ENCODE measurements at places on chromosomes 12 and 14.
A peak's percentile ranks its signal among the peaks of the same experiment; 100 is the strongest.

DNA sequence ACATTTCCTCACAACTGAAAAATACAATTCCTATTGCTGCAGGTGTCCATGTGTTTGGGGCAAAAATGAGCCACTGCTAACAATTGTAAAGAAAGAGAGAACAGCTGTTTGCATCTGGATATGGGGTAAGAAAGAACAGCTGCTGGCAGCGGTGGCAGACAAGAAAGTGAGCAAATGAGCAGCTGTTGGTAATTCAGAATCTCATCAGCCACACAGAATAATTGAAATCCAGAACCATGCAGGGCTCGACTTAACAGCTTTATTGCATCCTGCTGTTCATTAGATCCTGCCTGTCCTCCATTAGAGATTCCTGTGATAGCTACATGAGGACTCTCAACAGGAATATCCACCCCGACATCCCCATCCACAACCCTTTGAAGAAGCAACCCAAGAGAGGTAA, 62.5 kb upstream of the TSPAN8 start:
- no peak for DNase-seq

DNA sequence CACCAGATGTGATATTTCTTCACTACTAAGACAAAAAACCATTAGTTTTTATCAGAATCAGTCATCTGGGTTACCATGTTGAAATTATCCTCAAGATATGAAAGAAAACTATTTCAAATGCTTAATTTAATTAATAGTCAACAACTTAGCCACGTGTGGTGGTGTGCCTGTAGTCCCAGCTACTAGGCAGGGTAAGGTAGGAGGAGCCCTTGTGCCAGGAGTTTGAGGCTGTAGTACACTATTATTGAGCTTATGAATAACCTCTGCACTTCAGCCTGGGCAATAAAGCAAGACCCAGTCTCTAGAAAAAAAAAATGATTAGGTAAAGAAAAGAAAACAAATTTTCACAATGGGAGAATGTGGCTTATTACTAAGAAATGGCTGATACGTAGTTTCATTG, 33.4 kb downstream of the MRPL42 start:
- no peak for DNase-seq

DNA sequence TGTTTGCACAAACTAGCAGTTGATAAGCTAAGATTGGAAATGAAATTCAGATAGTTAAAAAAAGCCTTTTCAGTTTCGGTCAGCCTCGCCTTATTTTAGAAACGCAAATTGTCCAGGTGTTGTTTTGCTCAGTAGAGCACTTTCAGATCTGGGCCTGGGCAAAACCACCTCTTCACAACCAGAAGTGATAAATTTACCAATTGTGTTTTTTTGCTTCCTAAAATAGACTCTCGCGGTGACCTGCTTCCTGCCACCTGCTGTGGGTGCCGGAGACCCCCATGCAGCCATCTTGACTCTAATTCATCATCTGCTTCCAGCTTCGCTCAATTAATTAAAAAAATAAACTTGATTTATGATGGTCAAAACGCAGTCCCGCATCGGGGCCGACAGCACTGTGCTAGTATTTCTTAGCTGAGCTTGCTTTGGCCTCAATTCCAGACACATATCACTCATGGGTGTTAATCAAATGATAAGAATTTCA, 335.6 kb downstream of the TMEM121 start:
- DNase-seq, result no peak

DNA sequence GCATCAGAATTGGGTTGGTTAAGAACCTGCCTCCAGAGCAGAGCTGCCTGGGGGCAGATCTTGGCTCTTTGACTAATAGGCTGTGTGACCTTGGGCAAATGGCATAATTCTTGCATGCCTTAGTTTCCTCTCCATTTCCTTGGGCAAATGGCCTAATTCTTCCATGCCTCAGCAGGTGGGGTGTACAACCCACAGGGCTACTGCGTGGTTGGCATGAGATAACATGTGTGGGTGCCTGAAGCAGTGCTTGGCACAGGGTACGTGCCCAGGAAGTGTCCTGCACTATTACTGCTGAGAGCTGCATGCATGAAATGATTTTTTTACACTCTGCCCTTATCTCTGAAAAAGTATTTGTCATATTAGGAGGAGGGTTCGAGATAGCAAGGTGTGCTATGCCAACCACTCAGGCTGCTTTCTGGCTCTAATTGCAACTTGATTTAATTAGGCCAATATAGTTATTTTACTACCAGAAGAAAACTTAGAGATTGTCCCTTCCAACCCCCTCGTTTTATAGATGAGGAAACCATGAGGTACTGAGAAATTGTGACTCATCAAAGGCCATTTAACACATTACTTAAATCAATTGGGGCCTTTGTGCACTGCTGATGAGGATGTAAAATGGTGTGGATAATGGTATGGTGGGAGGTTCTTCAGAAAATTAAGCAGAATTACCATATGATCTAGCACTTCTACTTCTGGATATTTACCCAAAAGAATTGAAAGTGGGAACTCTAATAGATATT, 161.6 kb upstream of the HIF1A start:
- no peak for DNase-seq

GRCh38 chr14:97021571-97022168, 224.5 kb downstream of the VRK1 start:
- no peak for DNase-seq

GRCh38 chr12:56087220-56087619, 7.3 kb downstream of the ERBB3 start:
- no peak for DNase-seq

- peak; percentile 62 for DNase-seq
Observed at GRCh38 chr14:50835280-50835679, 4.3 kb upstream of the NIN start.

- no peak for DNase-seq
Observed at GRCh38 chr14:99426265-99426664, 54.4 kb downstream of the SETD3 start.

DNA sequence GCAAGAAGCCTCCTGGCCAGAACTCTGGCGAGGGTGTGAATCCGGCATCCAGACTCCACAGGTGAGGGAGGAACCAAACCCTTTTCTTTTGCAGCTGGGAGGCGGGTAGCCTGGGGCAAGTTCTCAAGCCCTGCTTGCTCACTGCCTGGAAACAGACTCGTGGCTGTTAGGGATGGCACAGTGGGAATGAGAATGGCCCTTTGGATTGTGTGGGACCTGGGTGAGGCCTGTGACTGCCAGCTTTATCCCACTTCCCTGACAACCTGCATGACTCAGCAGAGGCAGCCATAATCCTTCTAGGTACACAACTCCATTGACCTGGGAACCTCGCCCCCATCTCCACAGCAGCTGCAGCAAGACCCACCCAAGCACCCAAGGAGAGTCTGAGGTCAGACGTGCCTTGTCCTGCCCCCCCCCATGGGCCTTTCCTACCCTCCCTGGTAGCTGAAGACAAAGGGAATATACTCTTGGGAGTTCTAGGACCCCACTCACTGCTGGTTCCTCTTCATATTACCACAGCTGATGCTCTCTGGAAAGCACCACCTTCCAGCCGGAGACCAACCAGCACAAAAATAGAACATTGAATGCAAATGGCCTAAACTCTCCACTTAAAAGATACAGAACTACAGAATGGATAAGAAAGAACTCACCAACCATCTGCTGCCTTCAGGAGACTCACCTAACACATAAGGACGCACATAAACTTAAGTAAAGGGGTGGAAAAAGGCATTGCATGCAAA, 5.1 kb upstream of the GPR33 start:
- DNase-seq, result no peak

DNA sequence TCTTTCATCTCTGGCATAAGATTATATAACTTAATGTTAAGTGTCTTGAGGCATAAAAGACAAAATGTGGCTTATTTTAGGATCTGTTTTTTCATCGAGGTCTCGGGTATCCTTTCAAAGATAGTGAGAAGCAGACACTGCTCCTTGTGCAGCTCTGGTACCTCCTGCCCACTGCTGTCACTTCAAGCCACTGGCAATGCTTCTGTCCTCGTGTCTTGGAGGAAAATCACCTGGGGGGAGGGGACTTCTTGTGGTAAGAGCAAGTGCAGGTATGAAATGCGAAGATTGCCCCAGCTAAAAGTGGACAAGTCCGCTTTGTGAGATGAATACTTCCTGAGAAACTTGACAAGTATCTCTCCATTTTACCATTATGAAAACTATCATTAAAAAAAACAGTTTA, 37.8 kb upstream of the DYNC1H1 start:
- no peak for DNase-seq

DNA sequence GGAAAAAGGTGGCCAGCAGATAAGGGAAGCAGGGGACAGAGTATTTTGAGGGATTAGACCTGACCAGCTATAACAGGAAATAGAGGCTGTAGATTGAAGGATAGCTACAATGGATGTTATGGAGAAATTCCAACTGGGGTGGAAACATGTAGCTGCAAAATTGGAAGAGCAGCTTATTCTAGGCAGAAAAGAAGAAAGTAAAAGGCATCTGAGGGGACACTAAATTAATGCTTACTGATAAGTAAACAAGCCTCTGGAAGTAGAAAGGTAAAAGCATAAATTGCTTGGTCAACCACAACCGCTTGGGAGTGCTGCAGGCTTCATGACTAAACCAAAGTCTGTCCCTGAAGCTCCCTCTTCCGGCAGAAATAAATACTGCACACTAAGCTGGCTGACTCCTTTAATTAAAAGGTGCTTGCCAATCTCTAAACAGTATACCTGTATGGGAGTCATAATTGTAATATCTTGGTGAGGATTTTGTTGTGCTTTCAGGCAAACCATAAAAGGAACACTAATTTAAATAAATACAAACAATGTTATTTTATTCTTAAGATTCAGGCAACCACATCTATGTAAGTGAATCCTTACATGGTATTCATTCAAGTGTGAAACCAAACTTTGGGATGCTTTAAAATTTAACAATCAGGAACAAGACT, 7.7 kb downstream of the UBC start:
- peak; percentile 86 for DNase-seq

GRCh38 chr14:89681086-89682018, 264.3 kb upstream of the FOXN3 start:
- DNase-seq, result no peak

GRCh38 chr12:47307680-47308399, 228.1 kb upstream of the AMIGO2 start:
- DNase-seq, result peak; percentile 76

DNA sequence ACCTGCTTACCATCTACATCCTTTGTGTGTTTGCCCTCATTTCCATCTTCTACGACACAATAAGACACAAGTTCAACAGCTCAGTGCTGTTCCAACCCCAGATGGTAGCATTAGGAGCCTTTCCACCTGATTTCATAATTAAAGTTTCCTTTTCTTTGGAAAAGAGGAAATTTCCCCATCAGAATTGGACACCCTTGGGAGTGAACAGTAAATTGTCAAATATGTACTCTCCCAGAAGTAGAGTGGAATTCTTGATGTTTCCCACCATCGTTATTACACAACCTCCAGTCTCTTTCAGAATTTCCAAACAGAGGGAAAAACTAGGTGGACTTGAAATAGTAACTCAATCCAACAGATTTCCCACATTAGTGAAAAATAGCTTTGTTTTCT, 337.6 kb upstream of the OR4E1 start:
- no peak for DNase-seq

GRCh38 chr12:128542844-128543243, 275.9 kb downstream of the TMEM132C start:
- DNase-seq, result no peak

DNA sequence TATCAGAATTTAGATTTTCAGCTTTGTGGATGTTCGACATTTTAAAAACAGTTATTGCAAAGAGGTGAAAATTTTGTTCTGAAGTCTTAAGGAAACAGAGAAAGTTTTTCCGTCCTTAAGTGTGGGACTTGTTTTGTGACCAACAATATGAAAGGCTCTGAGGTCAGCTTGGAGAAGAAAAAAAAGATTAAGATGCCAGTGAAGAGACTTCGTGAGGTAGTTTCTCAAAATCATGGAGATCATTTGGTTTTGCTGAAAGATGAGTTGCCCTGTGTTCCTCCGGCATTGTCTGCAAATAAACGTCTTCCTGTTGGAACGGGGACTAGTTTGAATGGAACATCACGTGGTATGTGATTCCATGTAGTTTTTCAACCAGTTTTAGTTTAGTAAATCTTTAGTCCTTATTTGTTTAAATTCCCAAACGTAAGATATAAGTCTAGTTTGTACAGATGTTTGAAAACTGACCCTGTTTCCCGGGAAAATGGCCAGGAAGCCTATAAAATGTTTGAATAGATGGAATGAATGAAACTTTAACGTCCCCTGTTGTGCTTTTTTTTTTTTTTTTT, 682 bp downstream of the KIAA0586 start:
- peak; percentile 49 for DNase-seq

DNA sequence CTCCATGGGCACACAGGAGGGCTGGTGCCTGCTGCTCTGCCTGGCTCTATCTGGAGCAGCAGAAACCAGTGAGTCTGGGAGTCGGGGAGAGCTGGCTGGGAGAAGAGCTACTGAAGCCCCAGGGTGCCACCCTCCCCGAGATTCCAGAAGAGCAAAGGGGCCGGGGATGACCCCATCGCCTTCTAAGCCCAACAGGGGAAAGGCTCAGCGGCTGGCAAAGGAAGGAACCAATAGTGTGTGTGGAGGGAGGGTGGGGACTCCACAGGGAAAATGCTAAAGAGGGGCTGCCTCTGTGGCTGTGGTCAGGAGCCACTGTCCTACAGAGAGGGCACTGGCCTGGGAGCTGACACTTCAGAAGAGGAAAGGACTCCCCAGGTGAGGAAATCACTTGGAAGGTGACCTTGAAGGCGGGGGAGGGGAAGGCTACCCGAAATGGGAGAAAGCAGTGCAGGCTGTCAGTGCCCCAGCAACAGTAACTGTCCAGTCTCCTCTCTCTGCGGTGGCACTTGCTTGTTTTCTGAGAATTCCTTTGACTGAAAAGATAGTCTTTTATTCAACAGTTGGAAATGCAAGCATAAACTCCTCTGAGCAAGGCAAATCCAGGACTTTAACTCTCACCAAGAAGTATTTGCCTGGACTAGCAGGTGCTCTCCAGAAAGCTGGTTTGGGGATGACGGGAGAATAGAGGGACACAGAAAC, 552 bp downstream of the TAPBPL start:
- DNase-seq, result no peak

- no peak for DNase-seq
Observed at GRCh38 chr14:91068642-91069041, 8.2 kb upstream of the RPS6KA5 start.

DNA sequence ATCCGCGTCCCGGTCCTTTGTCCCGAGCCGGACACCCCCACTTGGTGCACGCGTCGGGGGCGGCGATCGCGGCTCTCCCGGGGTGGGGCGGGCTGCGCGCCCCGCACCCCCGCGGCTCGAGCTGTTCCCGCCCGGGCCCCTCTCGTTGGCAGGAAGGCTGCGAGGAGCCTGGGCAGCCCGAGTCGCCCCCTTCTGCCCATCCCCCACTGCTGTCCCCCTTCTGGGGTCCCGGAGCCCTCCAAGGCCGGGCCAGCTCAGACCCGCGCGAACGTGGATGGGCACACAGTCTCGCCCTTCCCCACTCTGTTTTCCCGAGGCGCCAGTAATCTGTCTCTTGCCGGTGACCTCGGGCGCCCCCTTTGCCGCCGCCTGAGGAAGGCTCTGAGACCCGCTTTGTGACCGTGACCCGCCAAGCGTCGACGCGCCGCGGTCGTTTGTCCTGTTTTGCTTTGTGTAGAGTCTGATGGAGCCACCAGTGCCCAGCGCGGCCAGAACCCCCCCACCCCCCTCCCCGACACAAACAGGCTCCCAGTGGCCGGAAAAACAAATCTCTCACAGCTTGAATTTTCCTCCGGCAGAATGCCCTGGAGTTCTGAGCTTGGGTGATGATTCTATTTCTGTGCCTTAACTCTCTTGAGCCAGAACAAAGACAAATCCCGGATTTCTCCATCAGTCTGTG, 610 bp downstream of the C14orf132 start:
- no peak for DNase-seq

All from fibroblast of skin of right quadriceps (primary cell).